Esophagus muscularis mucosa (tissue), 4 donors: ENCODE measurements at places on chromosomes 5 and 9. TPM values are rescaled to one million over a fixed set of nuclear protein-coding genes. Genes with fewer than 3 reads are reported as not detected.

Gene JADE2
- 77.3 TPM for total RNA-seq

GRCh38 chr9:77943057-77943456 is 88.6 kb downstream of the GNAQ start:
- H3K27me3 ChIP-seq = no peaks in the 10 kb centered on the region
- H3K36me3 ChIP-seq = no peaks in the 10 kb centered on the region
- H3K4me1 ChIP-seq = peaks cover 38% of the 10 kb centered on the region

Gene MACROH2A1
- total RNA-seq = 152 TPM

- DNase-seq = no peak
- no peak overlapping the region for H3K4me3 ChIP-seq
- H3K27ac ChIP-seq = no peak overlapping the region
Observed at GRCh38 chr9:78783743-78784142, 486.8 kb downstream of the PSAT1 start.

Gene TAF1L
- total RNA-seq = not detected

Gene GABRA6
- not detected for total RNA-seq

DNA sequence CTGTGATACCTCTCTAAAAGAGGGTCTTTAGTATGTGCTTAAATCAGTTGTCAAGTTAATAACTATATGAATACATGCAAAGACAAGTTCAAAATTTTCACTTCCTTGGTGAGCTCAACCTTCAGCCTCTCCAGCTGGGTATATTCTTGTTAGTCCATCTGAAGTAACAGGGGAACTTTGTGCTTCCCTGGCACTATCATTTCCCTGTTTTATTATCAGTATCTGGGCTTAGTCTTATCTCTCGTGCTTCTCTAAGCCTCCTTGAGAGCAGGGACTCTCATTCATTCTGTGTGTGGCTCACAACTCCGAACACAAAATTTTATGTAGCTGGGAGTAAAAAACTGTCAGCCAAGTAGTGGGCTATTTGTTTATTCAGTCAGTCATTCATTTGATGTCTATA is 175.9 kb upstream of the MAP3K1 start:
- H3K4me1 ChIP-seq = no peaks in the 10 kb centered on the region
- H3K27me3 ChIP-seq = no peaks in the 10 kb centered on the region
- no peak overlapping the region for H3K4me3 ChIP-seq
- no peaks in the 10 kb centered on the region for H3K36me3 ChIP-seq
- no peak for DNase-seq

- H3K4me1 ChIP-seq = peaks cover 10% of the 10 kb centered on the region
- no peak for DNase-seq
- no peaks in the 10 kb centered on the region for H3K27me3 ChIP-seq
- no peaks in the 10 kb centered on the region for H3K36me3 ChIP-seq
- no peak overlapping the region for H3K27ac ChIP-seq
Observed at GRCh38 chr9:76227156-76227555, 167.1 kb downstream of the RFK start.

- no peak for DNase-seq
- peaks cover 8% of the 10 kb centered on the region for H3K4me1 ChIP-seq
- H3K27ac ChIP-seq = no peak overlapping the region
- no peaks in the 10 kb centered on the region for H3K36me3 ChIP-seq
- no peak overlapping the region for H3K4me3 ChIP-seq
Observed at GRCh38 chr5:155735388-155735787, 591.6 kb upstream of the SGCD start.

DNA sequence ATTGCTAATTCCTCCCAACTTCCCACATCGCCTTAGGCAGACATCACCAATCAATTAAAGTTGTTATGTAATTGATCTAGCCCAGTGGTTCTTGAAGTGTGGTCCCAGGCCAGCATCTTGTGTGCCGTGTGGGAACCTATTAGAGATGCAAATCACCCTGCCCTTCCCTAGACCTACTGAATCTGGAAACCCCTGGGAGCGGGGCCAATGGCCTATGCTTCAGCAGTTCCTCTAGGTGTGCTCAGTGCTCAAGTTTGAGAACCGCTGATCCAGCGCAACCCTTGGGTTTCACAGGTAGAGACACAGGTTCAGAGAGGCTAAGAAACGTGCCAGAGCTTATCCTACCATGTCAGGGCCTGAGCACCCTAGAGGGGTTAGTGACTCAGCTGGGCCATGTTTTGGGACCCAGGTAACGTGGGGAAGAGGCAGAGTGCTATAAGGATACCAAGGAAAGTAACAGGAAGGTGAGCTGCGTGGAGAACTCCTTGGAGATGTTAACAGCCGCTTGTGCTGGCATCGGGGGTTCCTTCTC is 4.4 kb downstream of the SLC34A1 start:
- no peak for DNase-seq
- no peak overlapping the region for H3K4me3 ChIP-seq
- no peaks in the 10 kb centered on the region for H3K36me3 ChIP-seq
- H3K4me1 ChIP-seq = peaks cover 15% of the 10 kb centered on the region
- H3K27me3 ChIP-seq = peaks cover 33% of the 10 kb centered on the region
- H3K27ac ChIP-seq = no peak overlapping the region

- H3K27me3 ChIP-seq = no peaks in the 10 kb centered on the region
- H3K4me1 ChIP-seq = no peaks in the 10 kb centered on the region
- no peak overlapping the region for H3K27ac ChIP-seq
- DNase-seq = no peak
- H3K36me3 ChIP-seq = no peaks in the 10 kb centered on the region
Observed at GRCh38 chr5:146778261-146778660, 100.3 kb downstream of the PPP2R2B start.

DNA sequence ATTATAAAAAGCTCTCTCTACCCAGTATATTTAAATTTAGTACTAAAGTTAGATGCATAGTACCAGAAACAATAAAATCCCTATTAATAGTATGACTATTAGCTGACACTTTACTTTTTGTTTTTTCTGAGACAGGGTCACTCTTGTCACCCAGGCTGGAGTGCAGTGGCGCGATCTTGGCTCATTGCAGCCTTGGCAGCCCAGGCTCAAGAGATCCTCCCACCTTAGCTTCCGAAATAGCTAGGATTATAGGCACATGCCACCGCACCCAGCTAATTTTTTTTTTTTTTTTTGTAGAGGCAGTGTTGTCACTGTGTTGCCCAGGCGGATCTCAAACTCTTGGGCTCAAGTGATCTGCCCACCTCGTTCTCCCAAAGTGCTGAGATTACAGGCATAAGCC is 8.0 kb downstream of the CCNG1 start:
- no peaks in the 10 kb centered on the region for H3K4me1 ChIP-seq
- DNase-seq = no peak
- no peaks in the 10 kb centered on the region for H3K27me3 ChIP-seq

GRCh38 chr5:142319560-142320429 is 5.0 kb downstream of the SPRY4 start:
- peak overlapping the region; percentile 74 for H3K4me3 ChIP-seq
- H3K27ac ChIP-seq = peak overlapping the region; percentile 90
- H3K36me3 ChIP-seq = no peaks in the 10 kb centered on the region
- no peak for DNase-seq
- H3K27me3 ChIP-seq = no peaks in the 10 kb centered on the region
- peaks cover 39% of the 10 kb centered on the region for H3K4me1 ChIP-seq

Gene IRGM
- not detected for total RNA-seq

DNA sequence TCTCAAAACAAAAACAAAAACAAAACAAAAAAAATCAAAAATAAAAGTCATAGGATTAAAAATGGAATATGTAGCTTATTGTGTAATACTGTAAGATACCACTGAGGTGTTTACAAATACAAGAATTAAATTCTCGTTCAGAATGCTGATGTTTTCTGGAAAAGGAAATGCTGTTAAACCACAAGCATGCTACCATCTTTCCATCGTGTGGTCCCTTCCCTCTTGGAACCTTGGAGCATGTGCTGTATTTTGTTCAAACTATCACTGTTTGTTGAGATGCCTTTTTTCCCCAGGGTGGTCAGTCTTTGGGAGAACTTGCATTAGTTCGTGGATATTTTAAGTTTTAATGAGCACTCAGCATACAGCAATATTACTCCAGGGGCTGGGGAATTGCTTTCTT is 39.7 kb downstream of the SUB1 start:
- H3K27ac ChIP-seq = no peak overlapping the region
- H3K4me3 ChIP-seq = no peak overlapping the region
- H3K4me1 ChIP-seq = peaks cover 7% of the 10 kb centered on the region

DNA sequence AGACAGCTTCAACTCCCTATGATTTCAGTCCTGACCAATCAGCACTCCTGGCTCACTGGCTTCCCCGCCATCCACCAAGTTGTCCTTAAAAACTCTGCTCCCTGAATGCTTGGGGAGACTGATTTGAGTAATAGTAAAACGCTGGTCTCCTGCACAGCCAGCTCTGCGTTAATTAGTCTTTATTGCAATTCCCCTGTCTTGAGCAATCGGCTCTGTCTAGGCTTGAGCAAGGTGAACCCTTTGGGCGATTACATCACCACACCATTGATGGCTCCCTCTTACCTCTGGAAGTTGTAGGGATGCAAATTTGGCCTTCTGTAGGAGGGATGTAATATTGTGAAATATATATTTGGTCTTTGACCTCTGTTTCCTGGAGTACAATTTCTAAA is 2.9 kb upstream of the SLC23A1 start:
- peaks cover 26% of the 10 kb centered on the region for H3K4me1 ChIP-seq
- H3K27me3 ChIP-seq = no peaks in the 10 kb centered on the region
- H3K36me3 ChIP-seq = no peaks in the 10 kb centered on the region
- no peak overlapping the region for H3K4me3 ChIP-seq

DNA sequence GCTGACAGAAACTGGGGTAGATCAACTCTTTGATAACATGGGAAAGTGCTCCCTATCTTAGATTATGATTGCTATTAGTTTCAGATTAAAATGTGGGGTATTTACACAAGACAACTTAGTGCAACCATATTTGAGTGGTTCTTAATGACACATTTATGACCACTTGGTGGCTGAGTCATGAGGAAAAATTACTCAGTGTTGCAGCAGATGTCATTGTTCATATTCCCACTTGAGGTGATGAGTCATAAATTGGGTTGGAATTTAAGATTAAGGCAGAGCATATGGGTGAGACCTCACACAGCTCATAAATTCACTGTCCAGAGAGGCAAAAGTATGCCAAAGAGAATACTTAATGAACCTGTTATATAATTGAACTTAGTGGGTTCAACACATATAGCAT is 408.3 kb downstream of the DMRT2 start:
- no peaks in the 10 kb centered on the region for H3K27me3 ChIP-seq
- no peak overlapping the region for H3K4me3 ChIP-seq
- no peak overlapping the region for H3K27ac ChIP-seq

- no peak overlapping the region for H3K27ac ChIP-seq
- DNase-seq = no peak
- H3K4me3 ChIP-seq = no peak overlapping the region
- no peaks in the 10 kb centered on the region for H3K27me3 ChIP-seq
- no peaks in the 10 kb centered on the region for H3K4me1 ChIP-seq
Observed at GRCh38 chr5:25056836-25057235, 412.1 kb upstream of the CDH10 start.

DNA sequence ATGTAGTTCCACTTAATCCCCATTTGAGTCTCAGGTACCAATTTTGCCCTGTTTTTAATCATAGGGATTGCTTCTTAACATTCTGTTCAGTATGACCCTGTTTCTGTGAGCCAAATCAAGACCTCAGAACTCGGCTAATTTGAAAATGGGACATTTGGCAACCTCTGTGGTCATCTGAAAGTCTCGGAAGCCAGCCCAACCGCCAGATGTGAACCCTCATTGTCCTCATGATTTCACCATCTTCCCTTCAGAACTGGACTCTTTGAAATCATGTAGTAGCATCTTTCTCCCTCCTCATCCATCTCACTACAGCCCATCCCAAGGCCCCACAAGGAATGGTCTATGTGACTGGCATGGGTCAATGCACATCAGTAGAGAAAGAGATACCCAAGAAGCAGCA is 88.9 kb downstream of the S1PR3 start:
- peak overlapping the region; percentile 52 for H3K27ac ChIP-seq
- H3K36me3 ChIP-seq = no peaks in the 10 kb centered on the region
- no peak overlapping the region for H3K4me3 ChIP-seq

DNA sequence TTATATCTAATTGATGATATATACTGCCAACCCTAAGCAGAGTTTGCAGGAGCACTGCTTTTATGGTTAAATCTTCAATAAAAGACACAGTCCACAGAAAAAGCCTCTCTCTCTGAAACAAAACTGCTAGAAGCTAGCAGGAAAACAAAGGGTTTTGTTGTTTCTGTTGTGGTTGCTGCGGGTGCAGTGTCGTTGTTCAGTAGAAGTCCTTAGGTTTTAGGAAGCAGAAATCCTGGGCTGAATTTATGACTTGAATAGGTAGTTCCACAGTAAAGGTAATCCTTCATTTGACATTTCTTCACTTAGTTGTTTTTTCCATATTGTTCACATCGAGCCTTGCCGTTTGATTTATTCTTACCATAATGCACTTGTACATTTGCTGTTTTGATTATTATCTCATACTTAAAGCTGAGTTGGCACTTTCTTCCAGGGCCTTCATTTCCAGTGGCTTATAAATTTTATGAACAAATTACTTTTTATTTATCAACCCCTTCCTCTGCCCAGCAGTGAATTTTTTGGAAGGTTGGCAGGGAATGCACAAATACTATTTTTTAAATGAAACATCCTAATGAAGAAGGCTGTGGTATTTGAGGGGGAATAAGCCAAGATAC is 209.6 kb upstream of the SLC30A5 start:
- no peak overlapping the region for H3K4me3 ChIP-seq
- H3K36me3 ChIP-seq = no peaks in the 10 kb centered on the region
- no peaks in the 10 kb centered on the region for H3K4me1 ChIP-seq
- H3K27me3 ChIP-seq = no peaks in the 10 kb centered on the region
- no peak for DNase-seq

Gene ECSCR
- total RNA-seq = 38.8 TPM

Gene STKLD1
- 2.1 TPM for total RNA-seq

GRCh38 chr5:38250763-38251448 is 7.5 kb upstream of the EGFLAM start:
- no peaks in the 10 kb centered on the region for H3K4me1 ChIP-seq
- peaks cover 44% of the 10 kb centered on the region for H3K27me3 ChIP-seq

Gene SH2D3C
- 11.3 TPM for total RNA-seq

DNA sequence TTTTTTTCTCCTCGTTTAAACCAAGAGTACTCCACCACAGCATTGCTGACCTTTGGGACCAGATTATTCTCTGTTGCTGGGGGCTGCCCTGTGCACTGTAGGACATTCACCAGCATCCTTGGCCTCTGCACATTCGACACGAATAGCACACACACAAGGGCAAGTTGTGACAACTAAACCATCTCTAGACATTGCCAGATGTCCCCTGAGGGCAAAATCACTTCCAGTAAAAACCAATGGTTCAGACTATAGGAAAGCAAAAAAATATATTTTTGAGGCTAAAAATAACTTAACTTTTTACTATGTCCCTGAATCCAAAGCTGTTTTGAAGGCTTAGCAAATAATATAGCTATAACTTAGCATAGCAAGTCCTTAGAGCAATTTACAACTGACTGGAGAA is 65.9 kb downstream of the SEMA5A start:
- H3K4me1 ChIP-seq = no peaks in the 10 kb centered on the region
- no peak overlapping the region for H3K27ac ChIP-seq
- DNase-seq = peak; percentile 24
- H3K36me3 ChIP-seq = no peaks in the 10 kb centered on the region

DNA sequence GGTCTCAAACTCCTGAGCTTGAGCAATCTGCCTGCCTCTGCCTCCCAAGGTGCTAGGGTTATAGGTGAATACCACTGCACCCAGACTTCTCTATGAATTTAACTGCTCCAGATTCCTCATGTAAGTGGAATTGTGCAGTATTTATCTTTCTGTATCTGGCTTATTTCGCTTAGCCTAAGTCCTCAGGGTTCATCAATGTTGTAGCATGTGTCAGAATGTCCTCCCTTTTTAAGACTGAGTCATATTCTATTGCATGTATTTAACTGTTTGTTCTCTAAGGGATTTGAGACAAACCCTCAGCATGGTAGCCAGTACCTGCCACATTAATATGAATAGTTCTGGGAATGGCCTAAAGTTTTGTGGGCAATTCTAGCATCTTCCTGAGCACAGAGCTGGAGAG is 53.9 kb upstream of the TUT7 start:
- peaks cover 38% of the 10 kb centered on the region for H3K4me1 ChIP-seq
- H3K27ac ChIP-seq = no peak overlapping the region
- no peak overlapping the region for H3K4me3 ChIP-seq
- H3K27me3 ChIP-seq = no peaks in the 10 kb centered on the region
